ENCODE measurements at places on chromosomes 12 and 14.
A peak's percentile ranks its signal among the peaks of the same experiment; 100 is the strongest.

- no peak for DNase-seq
Observed at GRCh38 chr14:51759950-51760349, 100.5 kb upstream of the GNG2 start.

DNA sequence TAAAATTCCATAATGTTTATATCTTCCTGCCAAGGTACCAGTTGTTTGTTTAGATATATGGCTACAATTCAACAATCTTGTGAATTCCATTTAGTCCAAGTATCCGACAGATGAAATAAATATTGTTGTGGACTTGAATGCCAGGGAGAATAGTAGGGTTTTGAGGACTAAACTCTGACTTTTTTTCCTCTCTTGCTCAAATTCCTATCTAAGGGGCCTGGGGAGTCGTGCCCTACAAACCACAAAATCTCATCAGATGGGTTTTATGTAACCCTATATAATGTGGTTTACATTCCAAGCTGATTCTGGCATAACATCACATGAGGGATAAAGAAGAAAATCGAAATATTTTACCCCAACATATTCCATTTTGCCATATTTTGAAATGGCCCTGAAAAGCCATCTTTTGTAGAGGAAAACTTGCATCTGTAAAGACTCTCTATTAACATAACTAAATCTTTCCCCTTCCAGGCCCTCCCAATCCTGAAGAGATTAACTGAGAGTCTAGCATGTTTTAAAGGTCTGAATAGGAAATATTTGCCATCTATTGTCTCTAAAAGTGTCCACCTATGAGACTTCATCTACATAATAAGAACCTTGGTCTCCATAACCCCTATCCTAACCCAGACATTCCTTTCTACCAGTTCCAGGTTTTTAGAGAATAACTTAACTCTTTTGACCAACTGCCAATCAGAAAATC, 184.7 kb upstream of the KITLG start:
- no peak for DNase-seq

DNA sequence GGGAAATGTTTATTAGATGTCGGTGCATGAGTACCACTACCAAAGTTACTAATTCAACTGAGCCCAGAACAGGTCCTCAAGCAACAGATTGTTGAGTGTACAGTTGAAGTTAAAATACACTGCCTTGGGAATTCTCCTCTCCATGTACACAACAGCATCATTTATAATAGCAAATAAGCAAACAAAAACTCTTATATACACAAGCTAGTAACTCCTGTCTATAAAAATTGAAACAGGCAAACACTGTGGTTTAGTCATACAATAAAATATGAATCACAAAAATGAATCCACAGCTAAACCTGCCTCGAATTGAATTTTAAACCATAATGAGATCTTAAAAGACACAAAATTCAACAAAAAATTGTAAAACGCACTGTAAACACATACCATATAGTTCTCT, 681.1 kb downstream of the C12orf50 start:
- DNase-seq, result no peak

GRCh38 chr14:93008381-93008780, 85.4 kb downstream of the CHGA start:
- DNase-seq, result no peak

DNA sequence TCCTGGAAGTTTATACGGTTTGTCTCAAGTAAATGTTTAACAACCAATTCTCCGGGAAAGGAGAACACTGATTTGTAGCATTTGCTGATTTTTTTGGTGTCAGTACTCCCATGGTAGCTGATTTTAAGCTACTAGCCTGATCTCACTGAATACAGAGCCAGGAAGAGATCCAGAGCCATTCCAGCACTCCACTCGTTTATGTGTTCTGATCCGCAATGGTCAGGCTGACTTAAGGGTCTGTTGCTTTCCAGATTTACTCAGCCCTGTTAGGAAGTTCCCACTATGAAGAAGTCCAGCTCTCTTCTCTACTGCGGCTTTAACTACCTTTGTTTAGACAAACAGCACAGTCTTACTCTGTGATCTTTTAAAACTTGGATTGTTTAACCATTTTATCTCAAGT, 38.0 kb upstream of the NID2 start:
- DNase-seq, result no peak

GRCh38 chr12:76176940-76177339, 92.5 kb upstream of the NAP1L1 start:
- no peak for DNase-seq

DNA sequence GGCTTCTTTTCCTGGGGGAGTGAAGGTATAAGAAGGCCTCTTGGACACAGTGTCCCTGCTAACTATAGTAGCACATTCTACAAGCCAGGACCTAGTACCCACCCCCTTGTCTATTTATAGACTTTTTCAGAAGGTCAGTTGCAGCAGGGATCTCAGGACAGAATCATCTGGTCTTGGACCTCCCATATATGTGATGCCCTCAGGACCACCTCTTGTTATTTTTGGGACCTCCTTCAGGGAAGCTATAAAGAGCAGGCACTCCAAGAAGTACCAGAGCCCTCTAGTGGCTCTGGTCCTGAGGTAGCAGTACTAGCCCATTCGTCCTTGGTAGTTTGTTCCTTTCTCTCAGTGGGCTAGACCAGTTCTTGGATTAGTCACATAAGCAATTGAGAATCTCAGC, 4.3 kb downstream of the COQ10A start:
- no peak for DNase-seq

- DNase-seq, result no peak
Observed at GRCh38 chr14:50063876-50064420, 52.4 kb downstream of the VCPKMT start.

DNA sequence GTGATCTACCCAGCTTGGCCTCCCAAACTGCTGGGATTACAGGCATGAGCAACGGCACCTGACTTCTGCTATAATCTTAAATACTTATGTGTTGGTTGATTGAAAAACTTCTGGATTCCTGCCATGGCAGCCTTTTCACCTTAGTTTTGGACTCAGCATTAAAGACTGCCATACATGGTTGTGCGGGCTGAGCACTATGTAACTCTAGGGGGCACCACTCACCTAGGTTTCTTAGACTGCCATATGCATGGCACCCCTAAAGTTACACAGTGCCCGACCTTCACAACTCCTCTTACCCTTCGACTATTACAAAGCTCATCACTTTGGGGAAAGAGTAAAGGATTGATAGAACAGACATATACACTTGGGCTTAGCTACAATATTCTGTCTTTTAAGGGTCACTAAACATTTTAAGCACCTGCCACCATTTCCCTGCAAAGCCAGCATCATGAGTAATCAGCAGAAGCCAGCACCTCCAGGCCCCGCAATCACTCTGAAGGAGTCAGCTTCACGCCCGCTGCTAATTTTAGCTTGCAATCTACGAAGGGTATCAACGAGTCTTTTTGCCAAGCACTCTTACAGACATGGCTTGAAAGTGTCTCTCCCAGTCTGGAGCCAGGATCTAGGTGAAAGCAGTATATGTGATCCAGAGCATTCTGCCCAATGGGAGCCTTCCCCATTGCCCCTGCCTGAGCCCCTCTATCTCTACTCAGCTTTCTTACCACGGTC, 59.8 kb downstream of the SUDS3 start:
- peak; percentile 13 for DNase-seq

- DNase-seq, result no peak
Observed at GRCh38 chr14:65549429-65549828, 136.9 kb downstream of the FUT8 start.

DNA sequence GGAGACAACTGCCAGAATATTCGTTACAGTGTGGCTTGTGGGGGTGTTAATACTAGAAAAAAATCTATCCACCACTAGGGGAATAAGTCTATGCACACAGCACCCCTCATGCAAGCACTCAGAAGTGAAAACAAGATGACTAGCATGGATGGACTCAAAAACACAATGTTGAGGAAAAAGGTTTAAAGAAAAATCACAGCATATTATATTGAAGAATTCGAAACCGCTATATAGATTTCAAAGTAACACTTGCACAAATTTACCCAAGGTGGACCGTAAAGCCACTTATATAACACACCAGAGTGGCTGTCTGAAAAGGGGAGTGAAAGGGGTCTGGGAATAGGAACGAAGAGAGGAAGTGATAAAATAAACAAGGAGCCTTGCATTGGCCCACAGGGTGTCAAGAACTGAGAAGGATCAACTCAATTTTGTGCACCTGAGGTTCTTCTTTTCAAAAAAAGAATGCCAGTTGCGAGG, 544 bp downstream of the ABCD4 start:
- DNase-seq, result peak; percentile 29

DNA sequence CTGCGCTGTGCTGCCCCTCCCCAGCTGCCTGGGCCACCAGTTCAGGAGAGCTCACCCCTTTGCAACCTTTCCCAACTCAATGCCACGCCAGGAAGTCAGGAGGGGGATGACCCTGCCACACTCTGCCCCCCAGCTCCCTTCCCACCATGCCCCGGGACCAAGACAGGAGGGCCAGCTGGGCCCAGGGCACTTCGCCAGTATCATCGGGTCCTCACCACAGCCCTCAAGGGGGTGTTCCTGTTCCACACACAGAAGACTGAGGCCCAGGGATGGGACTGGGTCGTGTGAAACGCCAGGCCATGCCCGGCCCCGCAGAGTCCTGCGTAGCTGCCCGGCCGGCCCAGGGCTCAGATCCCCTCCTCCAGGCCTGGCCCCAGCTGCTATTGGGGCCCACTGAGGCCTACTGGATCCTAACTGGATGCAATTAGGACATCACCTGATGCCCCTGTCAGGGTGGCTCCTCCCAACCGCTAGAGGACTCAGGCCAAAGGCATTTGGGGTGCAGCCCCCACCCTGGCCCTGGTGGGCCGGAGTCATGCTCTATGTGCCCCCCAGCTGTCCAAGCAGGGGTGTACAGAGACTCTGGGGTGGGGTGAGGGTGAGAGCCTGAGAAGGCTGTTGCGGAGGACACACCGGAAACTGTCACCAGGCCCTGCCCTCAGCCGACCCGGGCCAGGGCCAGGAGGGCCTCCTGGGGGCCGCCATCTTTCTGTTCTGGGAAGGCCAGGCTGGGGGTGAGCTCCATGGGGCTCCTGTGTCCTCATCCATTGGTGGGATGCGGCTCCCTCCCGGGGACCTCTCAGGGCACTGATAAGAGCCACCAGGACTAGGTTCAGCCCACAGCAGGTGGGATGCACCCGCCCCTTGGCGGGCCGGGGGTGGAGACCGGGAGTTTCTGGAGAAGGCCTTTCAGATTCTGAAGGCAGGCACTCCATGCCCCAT, 29.3 kb upstream of the ANKRD9 start:
- DNase-seq, result no peak

DNA sequence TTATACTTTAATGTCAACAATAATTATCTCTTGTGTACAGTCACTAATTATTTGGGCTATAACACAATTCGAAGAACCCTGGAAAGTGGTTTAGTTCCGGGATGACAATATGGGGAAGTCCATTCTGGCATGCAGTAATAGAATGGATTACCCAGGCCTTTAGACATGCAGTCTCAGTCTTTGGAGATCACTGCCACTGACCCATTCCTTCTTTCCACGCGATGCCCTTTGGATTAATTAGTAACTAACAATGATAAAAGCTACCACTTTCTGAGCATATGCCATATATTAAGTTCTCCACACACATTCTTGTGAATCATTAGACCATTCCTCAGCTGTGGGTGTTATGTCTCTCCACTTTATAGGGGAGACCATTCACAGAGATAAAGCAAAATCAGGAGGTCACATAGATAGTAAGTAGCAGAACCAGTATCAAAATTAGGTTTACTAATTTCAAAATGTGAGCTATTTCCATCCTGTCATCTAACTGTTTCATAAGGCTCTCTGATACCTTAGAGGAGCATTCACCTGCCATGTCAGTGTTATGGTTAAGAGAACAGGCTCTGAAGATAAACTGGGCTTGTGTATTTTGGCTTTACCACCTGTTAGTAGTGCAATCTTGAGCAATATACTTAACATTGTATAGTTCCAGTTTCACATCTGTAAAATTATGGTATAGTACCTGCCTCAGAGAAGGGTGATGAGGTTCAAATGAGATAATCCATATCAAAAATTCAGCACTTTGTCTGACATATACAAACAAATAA, 27.2 kb upstream of the KCNJ8 start:
- no peak for DNase-seq

- DNase-seq, result no peak
Observed at GRCh38 chr14:102914474-102915291, 7.8 kb upstream of the AMN start.

- DNase-seq, result no peak
Observed at GRCh38 chr14:72610831-72611200, 283.1 kb downstream of the DPF3 start.

DNA sequence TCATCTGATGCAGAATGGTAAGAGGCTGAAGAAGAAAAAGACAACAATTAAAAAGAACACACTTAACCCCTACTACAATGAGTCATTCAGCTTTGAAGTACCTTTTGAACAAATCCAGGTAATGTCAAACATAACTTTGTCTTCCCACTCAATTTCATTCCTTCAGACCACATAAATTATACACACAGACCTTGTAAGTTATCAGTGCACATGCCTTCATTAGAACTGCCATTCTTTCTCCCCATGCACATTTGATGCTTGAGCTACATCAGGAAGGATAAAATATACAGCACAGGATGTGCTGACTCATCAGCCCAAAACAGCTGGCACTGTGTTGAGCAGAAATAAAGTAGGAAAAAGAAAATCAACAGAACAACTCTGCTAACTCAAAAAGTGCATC, 246.7 kb downstream of the PAWR start:
- DNase-seq, result no peak

DNA sequence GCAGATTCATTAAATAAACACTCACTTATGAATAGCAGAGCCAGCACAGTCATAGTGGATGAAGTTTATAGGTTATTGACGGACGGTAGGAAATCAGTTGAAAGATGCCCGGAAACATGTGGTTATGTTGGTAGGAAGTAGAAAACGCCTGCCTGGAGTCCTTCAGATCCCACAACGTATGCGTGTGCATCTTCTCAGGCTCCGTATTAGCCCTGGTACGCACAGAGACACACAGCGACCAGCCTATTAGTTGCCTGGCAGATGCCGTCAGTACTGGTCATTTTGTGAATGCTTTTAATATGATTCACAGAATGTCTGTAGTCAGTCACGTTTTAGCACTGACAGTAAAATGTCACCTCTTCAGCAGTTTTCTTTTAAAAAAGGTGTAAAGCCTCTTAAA, 196.4 kb downstream of the RGS6 start:
- no peak for DNase-seq

GRCh38 chr12:111409780-111410430, 4.2 kb downstream of the SH2B3 start:
- DNase-seq, result peak; percentile 67

GRCh38 chr12:123263196-123263817, 8.3 kb downstream of the CDK2AP1 start:
- DNase-seq, result no peak

- no peak for DNase-seq
Observed at GRCh38 chr12:52318241-52318990, 2.8 kb downstream of the KRT83 start.

DNA sequence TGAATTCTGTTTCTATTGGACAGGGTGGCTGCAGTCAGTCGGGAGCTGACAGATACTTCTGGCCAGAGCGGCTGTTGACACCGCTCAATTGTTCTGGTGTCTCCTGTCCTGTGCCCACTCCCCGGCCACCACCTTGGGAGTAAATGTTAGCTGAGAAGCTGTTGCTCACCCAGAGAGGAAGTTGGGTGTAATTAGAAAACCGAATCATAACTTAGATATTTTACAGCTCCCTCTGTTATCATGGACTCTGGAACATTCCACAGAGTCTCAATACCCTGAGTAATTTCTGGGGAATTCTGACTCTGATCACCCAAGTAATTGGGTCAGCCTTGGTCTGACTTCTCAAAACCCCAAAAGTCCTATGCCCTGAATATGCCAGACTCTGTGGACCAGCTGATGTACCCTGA, 58.3 kb upstream of the RFLNA start:
- no peak for DNase-seq

All from HL-60 (cell line).